ENCODE measurements at places on chromosomes 12 and 14.

DNA sequence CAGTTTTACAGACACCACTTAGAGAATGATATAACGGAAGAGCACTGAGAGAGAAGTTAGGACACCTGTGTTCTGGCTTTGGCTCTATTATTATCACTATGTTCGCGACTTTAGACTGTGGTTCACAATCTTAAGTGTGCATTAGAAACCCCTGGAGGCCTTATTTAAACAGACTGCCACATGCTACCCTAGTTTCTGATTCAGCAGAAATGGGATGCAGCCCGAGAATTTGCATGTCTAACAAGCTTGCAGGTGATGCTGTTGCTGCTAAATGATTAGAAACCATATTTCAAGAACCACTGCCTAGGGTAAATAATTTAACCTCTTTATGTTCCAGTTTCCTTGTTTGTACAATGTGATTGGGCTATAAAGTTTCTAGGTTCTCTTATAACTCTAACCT lies 3.6 kb upstream of the RAD51AP1 start:
- no peak for DNase-seq

DNA sequence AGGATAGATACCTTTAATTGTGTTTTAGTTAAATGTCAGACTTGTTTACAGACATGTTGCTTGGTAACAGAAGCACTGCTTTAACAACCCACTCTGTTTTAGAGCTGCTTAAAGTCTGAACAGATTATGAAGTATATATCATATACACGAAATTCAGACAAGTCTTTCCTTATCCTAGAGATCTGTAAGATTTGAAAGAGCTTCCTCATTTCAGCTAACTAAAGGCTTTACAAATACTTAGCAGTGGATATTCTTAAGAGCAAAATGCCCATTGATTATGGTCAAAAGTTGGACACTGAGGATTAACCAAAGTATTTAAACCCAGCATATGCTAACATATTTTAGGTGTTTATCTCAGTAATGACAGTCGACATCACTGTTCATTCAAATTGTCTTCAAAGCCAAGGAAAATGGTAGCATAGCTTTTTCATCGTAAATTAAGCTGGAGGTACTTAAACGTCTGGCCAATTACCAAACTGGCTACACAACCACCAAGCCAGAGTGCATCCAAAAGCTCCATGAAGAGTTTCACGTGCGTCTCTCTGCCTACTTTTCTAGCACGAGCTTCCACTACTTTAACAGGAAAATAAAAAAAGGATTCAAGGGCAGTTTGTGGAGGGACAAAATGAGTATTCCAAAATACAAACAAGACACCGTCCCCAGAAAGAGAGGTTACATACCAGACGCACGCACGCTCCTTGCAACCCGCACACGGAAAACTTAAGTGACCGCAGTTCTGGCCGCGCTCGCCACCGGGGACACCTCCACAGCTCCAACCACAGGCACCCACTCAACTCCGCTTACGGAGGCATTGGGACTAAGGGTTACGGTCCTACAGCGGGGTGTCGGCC lies 565 bp downstream of the CEP83 start:
- DNase-seq, result no peak

GRCh38 chr12:98671459-98671858 lies 26.4 kb downstream of the APAF1 start:
- no peak for DNase-seq

GRCh38 chr12:49033611-49034285 lies 15.2 kb upstream of the PRKAG1 start:
- no peak for DNase-seq

DNA sequence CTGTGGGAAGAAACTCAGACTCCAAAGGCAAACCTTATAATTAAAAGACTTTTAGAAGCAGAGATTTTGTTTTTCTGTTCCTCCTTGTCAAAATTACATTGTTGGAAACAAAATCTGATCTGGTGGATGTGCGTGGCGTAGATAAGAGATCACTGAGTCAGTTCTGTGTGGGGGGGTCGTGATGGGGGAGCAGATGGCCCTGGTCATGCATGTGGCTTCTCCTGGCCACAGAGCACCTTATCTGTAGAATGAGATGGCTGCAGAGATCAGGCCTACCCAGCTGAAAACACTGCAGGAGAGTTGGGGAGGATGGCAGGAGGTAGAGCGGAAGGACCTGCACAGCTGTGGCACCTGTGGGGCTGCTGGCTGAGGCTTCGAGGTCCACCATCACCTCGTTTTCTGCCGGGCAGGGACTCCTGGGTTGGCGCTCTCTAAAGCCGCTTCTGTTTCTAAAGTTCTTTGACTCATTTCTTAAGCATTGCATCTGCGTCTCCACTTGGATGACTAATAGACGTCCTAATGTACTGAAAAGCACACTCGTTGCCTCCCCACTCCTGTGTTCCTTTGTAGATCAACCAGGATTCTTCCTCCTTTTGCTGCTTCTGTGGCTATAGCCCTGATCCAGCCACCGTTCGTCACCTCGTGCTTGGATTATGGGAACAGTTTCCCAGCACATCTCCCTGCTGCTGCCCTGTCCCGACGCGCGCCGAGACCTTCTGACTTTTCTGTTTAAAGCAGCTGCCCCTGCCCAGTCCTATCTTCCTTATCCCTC lies 93.4 kb downstream of the TSPAN9 start:
- no peak for DNase-seq

- DNase-seq, result no peak
Observed at GRCh38 chr14:49886523-49886922, 6.4 kb upstream of the ARF6 start.

DNA sequence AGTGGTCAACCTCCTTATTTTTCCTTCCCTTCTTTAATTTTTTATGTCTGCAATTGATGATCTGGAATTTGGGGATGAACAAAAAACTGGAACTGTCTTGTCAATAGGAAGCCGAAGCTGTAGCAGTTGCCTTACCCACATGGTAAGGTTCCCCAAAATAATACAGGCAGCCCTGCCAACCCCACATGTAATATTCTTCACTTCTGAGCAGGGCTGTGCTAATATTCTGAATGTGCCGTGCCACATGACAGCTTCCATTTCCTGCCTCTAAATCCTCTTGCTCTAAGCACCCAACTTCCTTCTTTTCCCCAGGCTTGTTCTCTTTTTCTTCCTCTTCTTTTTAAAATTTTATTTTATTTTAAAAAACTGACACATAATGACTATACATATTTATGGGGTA lies 39.6 kb downstream of the GPATCH2L start:
- DNase-seq, result no peak

DNA sequence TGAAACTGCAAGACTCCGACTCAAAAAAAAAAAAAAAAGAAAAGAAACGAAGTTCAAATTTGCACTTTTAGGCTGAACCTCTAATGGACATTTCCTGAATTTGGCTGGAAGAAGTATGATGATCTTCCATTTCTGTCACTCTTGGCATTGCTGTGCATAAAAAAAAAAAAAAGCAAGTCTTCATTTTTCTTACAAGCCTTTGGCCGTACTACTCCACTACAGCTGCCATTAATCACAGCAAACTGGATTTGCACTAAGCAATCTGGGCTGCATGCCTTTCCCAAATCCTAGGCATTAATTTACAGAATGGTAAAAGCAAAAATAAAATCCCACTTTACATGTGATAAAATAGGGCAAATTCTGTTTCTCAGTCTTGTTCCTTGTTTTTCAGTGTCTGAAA lies 7.1 kb downstream of the CSRP2 start:
- DNase-seq, result no peak

DNA sequence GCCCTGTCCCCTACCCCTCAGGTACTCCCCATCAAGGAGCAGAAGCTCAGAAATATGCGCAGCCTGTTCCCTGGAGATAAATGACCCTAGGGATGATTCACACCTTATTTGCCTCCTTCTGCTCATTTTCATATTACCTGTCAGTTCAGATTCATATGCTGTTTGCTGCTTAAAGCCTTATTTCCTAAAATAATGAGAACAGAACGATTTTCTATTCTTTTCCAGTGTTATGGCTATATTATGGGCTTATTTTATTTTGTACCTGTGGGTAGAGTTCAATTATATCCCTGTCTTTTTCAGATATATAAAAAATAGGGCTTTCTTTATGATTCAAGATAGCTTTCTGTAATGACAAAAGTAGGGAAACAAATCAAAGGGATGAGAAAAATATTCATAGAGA lies 224.8 kb downstream of the RPAP3 start:
- no peak for DNase-seq

DNA sequence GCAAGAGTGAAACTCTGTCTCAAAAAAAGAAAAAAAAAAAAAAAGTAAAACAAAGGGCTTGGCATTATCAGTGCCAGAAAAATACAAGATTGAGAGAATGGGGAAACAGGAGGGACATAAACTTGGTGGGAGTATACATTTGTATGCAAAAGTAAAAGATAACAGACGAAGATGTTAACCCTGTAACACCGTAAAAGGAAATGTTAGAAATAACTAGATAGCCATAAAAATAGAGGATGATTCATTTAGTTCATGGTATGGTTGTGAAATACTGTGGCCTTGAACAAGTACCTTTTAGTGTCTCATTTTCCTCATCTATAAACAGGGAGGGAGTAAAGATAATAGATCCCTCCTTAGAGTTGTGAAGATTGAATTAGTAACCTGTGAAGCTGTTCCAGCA lies 33.3 kb downstream of the ATP2A2 start:
- no peak for DNase-seq

GRCh38 chr14:23306412-23307145 lies at the start of gene BCL2L2:
Gene BCL2L2 (plus strand): TSS chr14:23306833. CDS start chr14:23307768, 935 bp downstream.
- no peak for DNase-seq

GRCh38 chr12:26696613-26697092 lies 136.3 kb downstream of the ITPR2 start:
- no peak for DNase-seq

- DNase-seq, result no peak
Observed at GRCh38 chr12:93333828-93334227, 43.9 kb upstream of the NUDT4 start.

- DNase-seq, result no peak
Observed at GRCh38 chr14:32648434-32648833, 290.2 kb upstream of the NPAS3 start.

GRCh38 chr14:55198749-55199148 lies 7.4 kb upstream of the DLGAP5 start:
- DNase-seq, result no peak
